ENCODE measurements at places on chromosomes 7 and 10. TPM values are rescaled to one million over a fixed set of nuclear protein-coding genes. Genes with fewer than 3 reads are reported as not detected.

- no peak for DNase-seq
These were observed 44.6 kb downstream of the HGF start for GRCh38 chr7:81725003-81725811.

GRCh38 chr7:25208525-25209221 is 19.6 kb downstream of the NPVF start:
- no peak for DNase-seq

- DNase-seq: no peak
These were observed 6.1 kb upstream of the PDK4 start for GRCh38 chr7:95602421-95602820.

DNA sequence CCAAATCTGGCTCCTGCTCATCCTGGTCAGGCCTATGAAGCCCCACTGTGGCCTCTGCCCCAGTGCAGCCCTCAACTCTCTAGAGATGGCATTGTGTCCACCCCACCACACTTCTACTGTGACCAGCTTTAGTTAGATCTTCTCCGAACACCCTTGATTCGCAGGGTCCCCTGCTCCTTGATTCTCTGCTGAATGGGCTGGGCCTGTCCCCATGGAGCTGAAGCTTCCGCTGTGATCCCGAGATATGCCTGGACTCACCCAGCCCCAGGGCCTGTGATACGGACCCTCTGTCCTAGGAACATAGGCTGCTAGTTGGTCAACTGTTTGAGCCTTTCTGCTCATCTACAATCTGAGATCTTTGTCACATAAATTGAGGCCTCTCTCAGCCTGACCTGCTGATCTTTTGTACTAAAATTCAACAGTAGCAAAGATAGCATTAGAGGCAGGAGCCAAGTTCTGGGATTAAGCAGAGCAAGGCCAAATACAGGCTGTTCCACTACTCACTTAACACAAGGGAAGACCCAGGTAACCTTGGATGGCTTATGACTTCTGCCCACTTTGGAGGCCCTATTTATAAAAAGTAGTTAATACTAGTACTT is 6.5 kb upstream of the PPIF start:
- no peak for DNase-seq

DNA sequence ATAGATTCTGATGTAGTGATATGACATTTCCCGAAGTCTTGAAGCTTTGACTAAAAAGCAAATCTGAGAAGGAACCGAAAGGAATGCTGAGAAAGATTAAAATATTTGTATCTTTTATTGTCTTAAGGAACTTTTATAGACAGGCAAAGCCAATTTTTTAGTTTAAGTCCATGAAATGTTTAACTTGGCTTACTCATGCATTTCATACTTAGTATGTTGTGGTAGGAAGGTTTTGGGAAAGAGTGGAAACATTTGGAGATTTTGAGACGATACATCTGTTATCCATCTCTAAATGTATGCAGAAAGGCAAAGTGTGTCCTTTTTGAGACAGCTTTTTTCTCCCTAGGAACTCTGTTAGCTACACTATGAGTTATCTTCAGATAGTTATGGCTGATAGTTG is 10.1 kb downstream of the TBC1D12 start:
- DNase-seq: peak; percentile 59

- DNase-seq: no peak
These were observed 561.7 kb upstream of the POM121L12 start for GRCh38 chr7:52473756-52474155.

- no peak for DNase-seq
These were observed 2.0 kb downstream of the MRPL43 start for GRCh38 chr10:100985336-100985735.

- no peak for DNase-seq
These were observed 46.0 kb upstream of the KDM7A start for GRCh38 chr7:140222814-140223213.

GRCh38 chr7:135200821-135201331 is 10.4 kb downstream of the WDR91 start:
- no peak for DNase-seq

DNA sequence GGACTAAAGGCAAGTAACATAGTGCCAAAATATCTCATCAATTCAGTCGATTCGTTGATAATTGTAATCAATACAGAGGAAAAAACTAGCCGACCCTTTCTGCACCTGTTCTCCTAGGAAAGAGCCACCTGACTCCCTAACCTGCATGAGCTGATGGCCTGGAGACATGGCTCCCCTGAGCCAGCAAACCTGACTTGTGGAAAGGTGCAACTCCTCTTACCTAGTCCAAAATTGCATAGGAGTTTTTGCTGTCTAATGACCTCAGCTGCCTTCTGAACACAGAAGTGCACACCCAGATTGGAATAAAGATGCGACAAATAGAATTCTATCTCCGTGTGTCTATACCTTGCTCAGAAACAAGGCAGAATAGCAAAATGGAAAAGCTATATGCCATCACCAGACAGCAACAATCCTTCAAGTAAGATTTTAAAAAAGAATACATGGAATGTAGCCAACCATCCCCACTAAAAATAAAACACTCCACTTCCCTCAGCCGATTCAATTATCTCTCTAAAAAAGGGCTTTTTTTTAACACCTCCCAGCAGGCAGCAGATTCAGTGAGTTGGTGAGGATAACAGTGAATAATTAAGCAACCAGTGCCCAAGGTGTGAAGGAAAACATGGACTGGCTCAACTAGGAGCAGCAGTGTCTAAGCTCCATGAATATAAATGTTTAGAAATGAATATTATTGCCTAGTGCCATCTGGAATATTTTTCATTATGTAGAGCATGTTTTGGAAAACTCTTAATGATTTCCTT is 26.6 kb upstream of the LMTK2 start:
- no peak for DNase-seq

DNA sequence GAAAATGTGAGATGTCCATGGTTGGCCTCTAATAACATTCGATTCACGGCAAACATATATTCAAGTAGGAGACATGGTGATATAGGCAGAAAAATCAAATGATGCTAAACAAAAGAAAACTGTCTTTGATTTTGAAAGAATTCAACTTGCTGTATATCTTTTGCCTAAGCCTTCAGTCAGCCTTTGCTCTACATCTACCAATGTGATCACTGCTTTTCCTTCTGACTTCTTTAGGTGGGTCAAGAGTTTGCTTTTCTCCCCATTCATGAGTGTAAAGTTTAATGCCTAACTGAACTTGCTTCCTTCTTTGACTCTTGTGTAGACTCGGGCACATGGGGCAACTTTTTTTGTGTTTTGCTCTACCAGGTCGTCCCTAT is 417 bp upstream of the HIF1AN start:
- no peak for DNase-seq

DNA sequence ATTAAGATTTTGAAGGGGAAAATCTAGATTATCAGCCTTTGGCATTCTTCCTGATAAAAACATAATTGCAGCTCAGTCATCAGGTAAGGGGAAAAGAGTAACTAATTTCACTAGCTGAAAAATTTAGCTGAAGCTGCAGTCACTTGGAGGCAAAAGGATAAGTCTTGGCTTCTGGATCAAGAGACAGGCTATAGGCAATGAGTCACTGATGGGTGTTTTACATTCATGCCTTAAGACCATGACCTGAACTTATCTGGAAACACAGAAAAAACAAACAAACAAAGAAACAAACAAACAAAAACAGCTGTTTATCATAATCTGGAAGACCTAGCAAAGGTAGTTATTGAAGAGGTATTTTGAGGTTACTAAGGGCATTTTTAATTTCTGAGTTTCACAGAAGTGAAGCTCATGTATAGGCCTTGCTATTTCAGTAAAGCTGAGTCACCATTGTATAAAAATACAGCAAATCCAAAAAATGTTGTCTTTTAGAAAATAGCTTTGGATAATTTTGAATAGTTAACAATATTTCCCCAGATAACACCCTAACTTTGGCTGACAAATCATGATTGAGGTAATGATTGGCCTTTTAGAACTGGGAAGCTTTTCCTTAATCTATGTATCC is 40.3 kb downstream of the ZNF22 start:
- no peak for DNase-seq

DNA sequence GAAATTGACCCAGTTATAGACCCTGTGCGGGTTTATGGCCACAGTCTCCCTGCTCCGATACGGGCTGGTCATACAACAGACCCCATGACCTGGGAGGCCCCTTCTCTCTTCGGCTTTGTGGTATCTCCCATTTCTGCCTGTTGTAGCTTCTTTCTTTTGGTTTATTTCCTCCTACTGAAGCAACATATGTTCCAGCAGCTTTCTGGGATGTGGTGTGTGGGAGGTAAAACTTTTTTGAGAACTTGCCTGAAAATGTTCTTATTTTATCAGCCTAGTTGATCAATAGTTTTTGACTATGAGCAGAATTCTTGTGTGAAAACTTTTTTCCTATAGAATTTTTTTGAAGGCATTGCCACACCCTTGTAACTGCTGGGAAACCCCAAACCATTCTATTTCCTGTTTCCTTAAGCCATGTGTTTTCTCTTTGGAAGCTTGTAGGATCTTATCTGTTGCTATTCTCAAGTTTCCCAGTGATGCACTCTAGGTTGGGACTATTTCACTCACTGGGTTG is 80.0 kb downstream of the DAGLB start:
- DNase-seq: no peak

DNA sequence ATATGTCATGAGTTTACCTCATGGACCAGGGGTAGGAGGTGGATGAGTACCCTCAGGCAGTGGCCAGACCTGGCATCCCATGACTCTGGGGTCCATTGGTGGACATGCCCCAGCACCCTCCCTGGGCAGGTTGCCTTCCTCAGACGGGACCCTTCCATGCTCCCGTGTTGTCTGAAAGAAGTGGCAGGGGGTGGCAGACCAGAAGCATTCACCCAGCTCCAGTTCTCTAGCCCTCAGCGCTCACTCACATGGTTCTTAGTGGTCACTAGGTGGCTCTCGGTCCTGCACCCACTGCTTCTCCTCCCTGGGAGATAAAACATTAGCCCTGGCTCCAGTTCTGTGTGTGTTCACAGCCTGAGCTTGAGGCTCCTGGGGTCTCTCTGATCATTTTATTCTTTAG is 6.0 kb downstream of the RBP3 start:
- DNase-seq: no peak

- DNase-seq: no peak
These were observed 22.1 kb downstream of the CYP17A1 start for GRCh38 chr10:102814873-102815661.

GRCh38 chr7:90320418-90320800 is 695 bp downstream of the FAM237B start:
- no peak for DNase-seq

DNA sequence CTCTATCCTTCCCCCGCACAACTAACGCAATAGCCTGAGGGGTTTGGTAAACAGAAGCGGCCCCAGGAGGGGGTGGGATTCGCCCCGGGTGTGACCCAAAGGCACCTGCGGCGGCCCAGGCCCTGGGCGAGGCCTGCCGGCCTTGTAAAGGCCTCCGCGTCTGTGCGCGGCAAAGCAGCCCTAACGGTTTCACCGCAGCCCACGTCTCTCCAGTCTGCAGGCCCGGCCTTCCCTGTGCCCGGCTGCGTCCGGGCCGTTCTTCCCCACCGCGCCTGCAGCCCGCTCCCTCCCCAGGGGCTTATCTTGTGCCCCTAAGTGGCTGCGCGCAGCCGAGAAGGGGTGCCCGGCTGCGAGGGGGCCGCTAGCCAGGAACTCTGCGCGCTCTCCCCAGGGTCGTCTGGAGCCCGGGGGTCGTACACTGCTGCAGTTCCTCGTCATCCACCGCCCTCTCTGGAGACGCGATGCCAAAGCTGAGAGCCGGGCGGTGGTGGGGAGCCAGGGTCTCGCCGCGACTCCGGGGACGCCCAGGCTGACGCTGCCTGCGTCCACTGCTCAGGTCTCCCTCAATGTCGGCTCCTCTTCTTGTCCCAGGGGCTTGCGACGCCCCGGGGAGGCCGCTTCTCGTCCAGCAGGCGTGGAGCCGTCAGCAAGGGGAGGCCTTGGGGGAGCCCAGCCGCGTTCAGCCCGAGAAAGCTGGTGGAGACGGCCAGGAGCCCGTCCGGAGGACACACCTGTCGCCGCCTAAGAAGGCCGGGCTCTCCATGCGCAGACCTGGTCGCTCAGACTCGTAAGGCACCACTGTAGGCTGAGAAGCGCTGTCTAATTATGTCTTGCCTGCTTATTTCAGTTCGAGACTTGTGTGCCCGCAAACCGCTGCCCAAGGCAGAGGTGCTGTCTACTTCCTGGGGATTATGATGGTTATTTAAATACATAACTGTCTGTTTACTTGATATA is 132.3 kb downstream of the SPAG6 start:
- DNase-seq: no peak

DNA sequence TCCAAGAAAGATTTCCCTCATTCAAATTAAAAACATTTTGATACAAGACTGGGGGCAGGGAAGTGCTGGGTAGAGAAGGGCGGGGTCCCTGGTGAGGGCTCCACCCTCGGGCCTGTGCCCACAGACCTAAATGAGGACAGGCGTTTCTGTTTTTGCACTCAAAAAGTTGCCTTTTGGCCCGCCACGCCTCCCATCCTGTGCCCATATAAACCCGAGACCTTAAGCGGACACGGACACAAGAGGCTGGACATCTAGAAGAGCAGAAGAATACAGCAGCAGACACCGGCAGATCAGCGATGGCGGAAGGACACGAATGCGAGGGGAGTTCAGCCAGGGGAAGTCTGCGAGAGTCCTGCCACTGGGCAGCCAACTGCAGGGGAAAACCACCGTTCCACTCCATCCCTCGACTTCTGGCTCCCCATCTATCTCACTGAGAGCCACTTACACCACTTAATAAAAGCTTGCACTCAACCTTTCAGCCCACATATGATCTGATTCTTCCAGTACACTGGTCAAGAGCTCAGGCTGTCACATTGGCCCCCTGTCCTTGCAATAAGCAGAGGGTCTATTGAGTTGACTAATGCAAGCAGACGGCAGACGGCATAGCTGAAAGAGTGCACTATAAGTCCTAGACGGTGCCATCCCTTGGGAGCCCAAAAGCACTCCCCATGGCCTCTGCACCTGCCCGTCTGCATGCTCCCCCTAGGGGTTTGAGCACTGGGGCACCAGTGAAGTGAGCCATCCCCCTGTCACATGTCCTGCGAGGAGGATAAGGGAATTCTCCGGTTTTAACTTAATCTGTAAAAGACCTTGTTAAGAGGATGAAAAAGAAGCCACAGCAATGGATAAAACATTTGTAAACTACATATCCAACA is 181.8 kb upstream of the PRSS1 start:
- no peak for DNase-seq

- no peak for DNase-seq
These were observed 261.8 kb upstream of the KLF6 start for GRCh38 chr10:4046712-4047354.

The OSBPL3 gene
- 9.7 TPM for total RNA-seq

The MKI67 gene
- 15.4 TPM for total RNA-seq

The ZC3HAV1L gene
- 22.2 TPM for total RNA-seq

The BICC1 gene
- total RNA-seq: 30.3 TPM

The TMEM225B gene
- 0.89 TPM for total RNA-seq

The PRKAR2B gene
- total RNA-seq: 36.1 TPM

The CCDC3 gene
- 36.3 TPM for total RNA-seq

The ETV1 gene
- total RNA-seq: 8.7 TPM

The TMEM213 gene
- not detected for total RNA-seq

Data from skin of body (tissue), 3 donors.